ENCODE measurements at places on chromosomes 12 and 14. TPM values are rescaled to one million over a fixed set of nuclear protein-coding genes. Genes with fewer than 3 reads are reported as not detected.

- no peak for DNase-seq
Measured at GRCh38 chr12:7282844-7283243, 21.0 kb upstream of the ACSM4 start.

- no peak for DNase-seq
Measured at GRCh38 chr14:44494137-44494536, 12.9 kb downstream of the FSCB start.

DNA sequence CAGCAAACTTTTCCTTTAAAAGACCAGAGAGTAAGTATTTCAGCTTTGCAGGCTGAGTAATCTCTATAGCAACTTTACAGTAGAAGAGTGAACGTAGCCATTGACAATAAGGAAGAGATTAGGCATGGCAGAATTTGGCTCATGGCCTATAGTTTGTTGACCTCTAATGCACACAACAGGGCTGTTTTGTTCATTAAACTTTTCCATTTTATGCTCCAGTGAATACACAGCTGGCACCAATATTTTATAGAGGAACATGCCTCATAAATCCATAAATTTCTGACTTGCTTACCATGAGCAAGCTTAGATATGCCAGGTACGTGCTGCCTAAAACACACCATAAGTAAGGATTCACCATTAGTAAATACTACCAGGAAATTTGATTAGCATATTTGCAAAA is 609.0 kb upstream of the STXBP6 start:
- DNase-seq = no peak

GRCh38 chr14:24809135-24809534 is 175.1 kb upstream of the GZMB start:
- DNase-seq = no peak

DNA sequence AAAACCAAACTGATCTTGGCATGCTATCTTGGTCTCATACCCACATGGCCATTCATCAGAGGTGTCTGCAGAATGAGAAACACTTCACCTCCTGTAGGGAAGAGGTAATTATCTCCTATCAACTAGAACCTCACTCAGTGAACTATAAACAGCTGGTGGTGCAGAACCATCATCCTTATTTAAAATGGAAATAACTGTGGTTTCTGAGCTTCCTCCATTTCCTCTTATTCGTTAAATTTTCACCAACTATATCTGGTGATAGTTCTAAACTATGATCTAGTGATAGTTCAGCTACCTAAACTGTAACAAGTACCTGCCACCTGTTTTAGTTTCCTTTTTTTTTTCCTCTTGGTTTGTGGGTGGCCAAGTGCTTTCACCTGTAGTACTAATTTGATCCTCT is 218.5 kb downstream of the FUT8 start:
- peak; percentile 2 for DNase-seq

GRCh38 chr12:70609739-70610491 is 27.3 kb downstream of the PTPRB start:
- no peak for DNase-seq

- DNase-seq = peak; percentile 45
Measured at GRCh38 chr14:77556946-77557345, 58.3 kb upstream of the ISM2 start.

GRCh38 chr14:25003537-25003936 is 46.4 kb downstream of the STXBP6 start:
- DNase-seq = no peak

GRCh38 chr14:61513986-61514830 is 181.1 kb upstream of the HIF1A start:
- DNase-seq = no peak

GRCh38 chr12:105083031-105083430 is 1.2 kb downstream of the ALDH1L2 start:
- DNase-seq = no peak

DNA sequence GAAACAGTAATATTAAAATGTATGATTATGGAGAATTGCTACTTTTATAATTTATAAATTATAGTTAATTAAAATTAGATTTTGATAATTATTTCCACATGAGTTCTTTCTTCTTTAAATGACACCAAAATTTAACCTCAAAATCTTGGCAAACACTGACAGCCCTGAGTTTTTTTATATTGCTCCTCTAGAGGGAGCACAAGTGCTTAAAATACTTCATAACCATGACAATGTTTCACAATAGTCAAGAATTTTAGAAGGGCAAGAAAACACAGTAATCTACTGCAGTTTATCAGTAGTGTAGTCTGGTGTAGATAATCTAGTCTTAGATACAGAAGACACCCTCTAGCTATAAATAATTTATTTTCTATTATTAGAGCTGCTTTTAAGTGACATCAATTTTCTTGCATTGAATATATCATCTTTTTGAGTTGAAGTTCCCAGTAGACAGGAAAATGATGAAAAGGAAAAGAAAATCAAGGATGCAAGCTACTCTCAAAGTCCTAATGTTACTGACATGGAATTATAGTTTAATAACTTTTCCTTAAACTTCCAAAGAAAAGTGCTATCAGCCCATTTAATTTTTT is 14.3 kb upstream of the PTGER2 start:
- no peak for DNase-seq

DNA sequence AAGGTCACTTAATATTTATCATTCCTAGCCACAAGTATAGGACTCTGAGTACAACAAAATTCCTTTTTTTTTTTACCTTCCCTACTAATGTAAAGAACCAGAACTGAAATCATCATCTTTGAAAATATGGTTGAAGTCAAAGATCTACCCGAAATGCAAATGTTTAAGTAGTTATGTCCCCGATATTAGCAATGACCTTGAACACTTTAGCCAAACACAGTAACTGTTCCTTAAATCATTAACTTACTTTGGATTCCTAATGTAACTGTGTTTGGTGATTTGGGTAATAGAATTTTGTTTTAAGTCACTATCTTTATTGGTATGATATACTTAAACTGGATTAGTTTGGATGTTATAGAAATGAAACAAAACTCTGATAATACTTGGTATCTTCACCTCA is 14.4 kb downstream of the ITPR2 start:
- DNase-seq = no peak

The TAS2R8 gene
- not detected for total RNA-seq

DNA sequence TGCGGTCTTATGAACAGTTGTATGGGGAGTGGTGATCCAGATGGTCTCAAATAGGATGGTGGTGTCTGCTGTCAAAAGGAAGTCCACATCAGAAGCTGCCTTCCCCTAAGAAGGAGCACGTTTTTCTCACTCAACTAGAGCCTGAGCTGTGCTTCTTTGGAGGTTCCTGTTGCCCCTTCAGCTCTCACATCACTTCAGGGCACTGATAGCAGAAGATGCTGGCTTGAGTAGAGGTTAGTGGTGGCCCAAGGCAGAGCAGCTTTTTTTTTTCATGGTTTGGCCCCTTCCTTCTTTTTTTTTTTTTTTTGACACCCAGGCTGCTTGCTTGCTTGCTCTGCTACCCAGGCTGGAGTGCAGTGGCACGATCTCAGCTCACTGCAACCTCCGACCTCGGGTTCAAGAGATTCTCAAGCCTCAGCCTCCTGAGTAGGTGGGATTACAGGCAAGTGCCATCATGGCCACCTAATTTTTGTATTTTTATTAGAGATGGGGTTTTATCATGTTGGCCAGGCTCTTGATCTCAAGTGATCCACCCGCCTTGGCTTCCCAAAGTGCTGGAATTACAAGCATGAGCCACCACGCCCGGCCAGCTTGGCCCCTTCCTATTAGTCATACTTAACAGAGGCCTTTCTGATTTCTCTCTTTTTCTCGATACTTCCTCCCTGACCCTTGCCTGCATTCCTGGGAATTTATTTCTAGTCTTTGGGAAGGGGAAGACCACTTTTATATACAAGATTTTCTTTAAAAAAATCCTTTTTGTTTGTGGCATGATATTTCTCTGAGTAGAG is 31.6 kb downstream of the KLRD1 start:
- no peak for DNase-seq

The DPF3 gene
- total RNA-seq = under 0.01 TPM

- no peak for DNase-seq
Measured at GRCh38 chr14:102616799-102617198, 24.4 kb downstream of the RCOR1 start.

DNA sequence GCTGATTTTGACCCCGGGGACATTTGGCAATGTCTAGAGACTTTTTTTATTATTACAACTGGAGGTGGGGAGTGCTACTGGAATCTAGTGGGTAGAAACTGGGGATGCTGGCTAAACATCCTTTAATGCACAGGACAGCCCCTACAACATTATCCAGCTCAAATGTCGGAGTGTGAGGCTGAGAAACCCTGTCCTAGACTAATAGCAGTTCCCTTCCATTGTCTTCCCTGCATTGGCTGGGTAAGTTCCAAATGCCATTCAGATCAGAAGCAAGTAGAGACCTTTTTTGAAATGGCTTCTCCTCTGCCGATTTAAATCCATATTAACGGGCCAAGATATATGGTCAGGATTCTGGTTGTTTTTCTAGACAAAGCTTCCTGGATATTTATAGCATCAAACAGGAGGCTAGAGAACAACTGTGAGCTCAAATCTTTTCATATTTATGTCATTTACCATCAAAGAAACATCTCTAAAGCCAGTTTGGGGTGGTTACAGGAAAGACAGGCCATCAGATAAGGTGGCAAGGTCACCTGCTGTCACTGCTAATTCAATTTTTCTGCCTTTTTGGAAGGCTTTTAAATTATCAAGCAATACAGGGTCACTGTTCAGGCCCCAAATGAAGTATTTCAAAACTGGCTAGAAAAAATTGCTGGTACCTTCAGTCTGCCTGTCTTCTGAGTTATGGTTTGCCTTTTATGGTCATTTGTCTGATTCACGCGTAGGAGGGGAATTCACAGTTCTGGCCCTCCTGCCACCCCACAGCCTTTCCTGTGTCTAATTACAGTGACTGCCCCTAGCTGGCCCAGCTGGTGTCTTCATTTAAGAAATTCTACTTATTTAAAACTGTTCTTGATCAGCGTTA is 20.1 kb upstream of the AKAP5 start:
- no peak for DNase-seq

DNA sequence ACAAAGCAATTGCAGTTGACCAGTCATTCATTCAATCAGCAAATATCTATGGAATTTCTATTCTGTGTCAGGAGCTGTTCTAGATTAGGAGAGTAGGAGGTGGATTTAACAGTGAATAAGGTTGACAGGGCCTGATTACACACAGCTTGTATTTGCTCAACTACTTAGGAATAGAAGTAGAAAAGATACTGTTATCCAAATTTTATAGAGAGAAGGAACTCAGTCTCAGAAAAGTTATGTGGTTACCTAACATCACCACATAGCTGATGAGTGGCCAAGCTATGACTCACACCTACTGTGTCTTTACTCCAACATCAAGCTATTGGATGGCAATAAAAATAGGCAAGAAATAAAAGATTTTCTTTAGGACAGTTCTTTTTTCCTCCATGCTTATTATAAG is 374.8 kb downstream of the RMST start:
- DNase-seq = no peak

DNA sequence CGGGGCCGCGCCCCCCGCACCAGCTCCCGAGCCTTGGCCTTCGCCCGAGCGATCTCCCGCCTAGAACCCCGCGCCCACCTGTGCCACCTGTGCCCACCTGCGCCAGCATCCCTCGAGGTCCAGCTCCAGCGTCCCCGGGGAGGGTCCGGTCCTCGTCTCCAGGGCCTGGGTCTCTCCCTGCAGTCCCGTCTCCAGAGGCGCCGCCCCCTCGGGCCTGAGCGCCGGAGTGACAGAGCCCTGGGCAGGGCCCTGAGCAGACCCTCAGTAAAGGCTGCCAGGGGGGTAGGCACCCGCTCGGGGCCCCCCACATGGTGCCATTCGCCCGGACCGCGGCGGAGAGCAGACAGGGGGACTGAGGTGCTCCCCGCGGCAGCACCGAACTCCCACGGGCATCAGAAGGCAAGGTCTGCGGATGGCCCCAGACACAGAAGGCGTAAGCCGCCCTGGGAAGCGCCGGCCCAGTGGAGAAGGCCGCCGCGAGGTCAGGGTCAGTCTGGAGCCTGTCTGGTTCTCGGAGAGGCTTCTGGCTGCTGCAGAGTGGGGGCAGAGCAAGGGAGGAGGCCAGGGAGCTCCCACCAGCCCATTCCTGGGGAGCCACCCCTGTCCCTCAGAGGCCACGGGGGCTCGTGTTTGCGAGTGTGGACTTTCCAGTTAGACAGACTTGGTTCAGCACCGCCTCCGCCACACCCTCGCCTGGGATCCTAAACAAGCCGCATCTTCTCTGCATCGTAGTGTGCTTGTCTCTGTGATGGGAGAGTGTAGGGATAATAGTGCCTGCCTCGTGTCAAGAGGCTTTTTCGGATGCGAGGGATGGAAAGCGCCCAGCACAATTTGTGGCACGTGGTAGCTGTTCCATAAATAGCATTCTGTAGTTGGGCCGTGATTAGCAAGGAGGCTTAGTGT is 1.1 kb upstream of the PPP1R13B start:
- DNase-seq = no peak

DNA sequence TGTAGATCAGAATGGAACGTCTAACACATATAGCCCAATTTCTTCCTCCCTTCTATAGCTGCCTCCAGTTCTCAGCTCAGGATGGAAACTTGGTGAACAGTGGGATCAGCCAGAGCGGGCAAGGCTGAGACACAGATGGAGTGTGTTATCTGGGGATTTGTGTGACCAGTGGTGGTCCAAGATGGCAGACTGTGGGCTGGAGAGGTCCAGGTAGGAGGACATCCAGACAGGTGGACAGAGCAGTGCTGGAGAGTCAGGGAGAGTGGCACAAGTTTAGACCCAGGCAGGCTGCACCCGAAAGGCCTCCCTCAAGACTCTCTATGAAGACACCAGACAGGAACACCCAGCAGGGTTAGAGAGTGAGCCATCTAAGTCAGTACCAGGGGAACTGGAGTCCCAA is 116.1 kb upstream of the CPSF6 start:
- DNase-seq = no peak

The OR10G2 gene
- not detected for total RNA-seq

DNA sequence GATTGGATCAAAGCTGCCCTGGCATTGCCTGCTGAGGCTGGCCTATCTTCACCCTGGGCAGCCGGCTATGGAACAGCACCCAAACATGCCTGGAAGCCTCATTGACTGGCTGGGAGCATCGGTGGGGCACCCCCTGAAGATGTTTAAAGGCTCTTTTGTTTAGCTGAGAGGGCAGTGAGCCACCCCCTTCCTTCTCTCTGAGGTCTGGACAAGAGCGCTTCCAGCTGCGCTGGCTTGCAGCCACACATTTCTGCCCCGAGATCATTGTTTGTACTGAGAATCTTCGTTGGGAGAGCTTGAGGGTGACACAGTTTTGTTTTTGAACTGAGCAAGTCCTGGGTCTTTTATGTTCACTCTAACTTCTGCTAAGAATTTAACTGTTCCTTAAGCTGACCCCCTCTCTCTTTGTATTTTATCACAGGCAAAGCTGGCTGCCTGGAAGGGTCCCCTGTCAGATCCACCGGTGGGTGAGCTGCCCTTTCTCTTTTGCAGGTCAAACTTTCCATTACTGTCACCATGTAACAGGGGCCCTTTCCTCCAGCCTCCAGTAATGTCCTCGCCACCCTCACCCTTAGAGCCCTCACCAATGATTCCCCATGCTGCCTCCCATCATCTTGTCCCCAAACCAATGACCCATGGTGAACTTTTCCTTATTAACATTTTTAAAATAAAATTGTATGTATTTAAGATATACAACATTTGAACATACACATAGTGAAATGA is 212.2 kb downstream of the KIF26A start:
- no peak for DNase-seq

GRCh38 chr12:107458990-107459389 is 226.6 kb upstream of the PWP1 start:
- DNase-seq = no peak

- DNase-seq = no peak
Measured at GRCh38 chr12:87157791-87158190, 871.4 kb downstream of the C12orf50 start.

The C1R gene
- 11.0 TPM for total RNA-seq

All from hematopoietic multipotent progenitor cell (in vitro differentiated cells).